ENCODE measurements at places on chromosomes 5 and 9.

GRCh38 chr5:174744896-174745295 lies 20.5 kb downstream of the MSX2 start:
- DNase-seq: no peak

DNA sequence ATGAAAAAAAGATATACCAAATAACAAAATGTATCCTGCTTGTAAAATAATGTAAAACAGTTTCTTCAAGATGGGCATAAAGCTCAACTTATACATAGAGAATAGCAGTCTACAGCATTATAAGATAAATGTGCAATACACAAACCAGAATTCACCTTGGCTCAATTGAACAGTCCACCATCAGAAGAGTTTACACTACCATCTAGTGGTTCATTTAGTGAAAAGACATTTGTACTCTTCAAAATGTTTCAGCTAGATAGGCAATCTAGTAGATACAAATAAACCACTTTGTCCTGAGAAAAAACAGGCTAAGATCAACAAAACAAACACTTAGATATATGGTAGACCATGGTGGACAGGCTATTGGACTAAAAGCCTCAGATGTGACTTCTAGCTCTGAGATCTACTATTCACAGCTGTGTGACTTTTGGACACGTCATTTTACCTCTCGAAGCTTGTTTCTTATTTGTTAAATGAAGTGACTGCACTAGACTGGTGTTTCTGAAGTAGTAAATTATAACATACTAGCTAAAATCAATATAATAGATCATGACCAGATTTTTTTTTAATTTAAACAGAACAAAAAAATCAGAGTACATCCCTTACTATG lies 22.1 kb upstream of the TPD52L3 start:
- DNase-seq: no peak

DNA sequence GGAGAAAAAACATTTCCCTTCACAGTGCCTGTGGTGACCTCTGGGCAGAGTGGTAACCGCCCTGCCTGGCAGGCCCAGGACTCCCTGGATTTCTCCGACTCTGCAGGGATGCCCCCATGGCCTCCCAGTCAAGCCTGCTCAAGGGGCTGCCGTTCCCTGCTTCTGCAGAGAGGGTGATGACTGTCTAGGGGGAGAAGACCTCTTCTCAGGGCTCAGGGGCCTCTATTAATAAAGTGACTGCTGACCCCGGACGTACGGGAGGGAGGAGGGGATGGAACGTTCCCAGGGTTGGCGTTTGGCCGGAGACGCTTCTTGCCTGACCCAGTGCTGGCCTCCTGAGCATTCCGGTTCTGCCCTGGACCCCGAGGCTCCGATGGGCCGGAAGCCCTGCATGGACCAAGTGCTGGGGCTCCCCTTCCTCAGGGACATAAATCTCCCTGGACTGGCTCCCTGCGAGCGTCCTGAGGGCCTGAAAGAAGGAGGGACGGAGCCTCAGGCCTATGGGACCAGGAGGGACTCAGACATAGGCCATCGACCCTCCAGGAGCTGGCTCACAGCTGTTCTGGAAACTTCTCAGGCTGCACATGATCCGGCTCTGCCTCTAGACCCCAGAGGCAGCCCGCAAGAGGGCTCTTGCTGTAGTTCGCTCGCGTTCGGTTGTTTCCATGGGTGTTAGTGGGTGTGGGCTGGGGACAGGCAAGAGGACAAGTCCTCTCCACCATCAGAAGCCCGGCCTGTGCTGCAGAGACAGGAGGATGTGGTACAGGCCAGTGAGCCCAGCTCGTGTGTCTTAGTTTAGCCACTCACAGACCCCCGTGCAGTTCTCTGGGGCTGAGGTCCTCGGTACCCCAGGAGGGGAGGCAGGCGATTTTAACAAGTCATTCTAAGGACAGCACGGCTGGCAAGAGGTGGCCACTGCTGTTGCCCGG lies 8.1 kb upstream of the RNU6ATAC start:
- DNase-seq: no peak

GRCh38 chr9:97512966-97513560 lies 11.6 kb downstream of the TMOD1 start:
- no peak for DNase-seq

DNA sequence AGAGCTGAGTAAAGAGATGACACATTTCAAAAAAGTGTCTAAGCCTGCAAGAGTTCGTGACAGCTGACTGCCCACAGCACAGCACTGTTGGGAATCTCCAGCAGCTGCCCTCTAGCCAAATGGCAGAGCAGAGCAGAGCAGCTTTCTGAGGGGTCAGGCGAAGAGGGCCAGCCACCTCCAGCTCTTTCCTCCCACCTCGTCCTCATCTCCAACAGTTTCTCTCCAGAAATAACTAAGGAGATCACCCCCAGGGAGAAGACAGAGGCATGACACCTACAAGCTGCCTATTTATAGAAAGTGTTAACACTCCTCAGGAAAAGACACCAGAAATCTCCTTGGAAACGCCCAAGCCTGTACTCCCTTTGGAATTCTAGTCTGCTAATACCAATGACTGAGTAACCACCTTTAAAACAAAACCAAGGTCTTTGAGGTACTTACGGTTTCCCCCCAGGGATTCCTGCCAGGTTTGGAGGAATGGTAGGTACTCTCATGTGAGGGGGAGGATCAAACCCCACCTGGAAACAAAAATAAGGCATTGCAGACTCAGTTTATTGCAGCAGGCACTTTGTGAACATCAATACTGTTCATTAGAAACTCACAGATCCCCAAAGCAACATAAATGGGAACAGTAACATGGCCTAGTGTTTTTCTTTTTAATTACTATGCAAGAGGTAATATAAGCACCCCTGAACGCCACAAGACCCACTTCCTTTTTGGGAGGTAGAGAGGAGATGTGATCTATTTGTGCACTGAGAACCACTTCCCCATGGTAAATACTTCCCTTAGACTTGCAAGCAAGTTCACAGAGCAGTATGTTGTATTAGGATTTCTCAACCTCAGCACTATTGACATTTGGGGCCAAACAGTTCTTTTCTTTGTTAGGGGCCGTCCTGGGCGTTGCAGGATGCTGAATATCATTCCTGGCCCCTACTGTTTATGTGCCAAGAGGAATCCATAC lies 79.3 kb downstream of the TLE1 start:
- DNase-seq: no peak

- no peak for DNase-seq
Measured at GRCh38 chr9:9170439-9171134, 1371.0 kb upstream of the DMAC1 start.

DNA sequence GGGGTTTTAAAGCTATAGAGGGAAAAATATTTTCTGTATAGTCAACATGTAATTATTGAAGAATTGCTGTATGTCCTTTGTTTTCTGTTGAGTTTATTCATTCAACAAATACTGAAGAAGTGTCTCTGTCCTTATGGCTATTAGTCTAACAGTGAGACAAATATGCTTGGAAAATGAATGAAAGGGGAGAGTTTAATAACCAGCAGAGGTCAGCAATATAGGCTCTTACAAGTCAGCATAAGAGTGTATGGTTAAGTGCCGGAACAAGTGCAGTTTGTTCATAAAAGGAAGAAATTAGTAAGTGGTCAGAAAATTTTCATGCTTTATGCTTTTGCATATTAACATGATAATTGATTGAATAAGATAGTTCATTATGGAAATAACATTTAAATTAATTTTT lies 3.6 kb downstream of the SCAMP1 start:
- DNase-seq: no peak

- DNase-seq: no peak
Measured at GRCh38 chr5:1151316-1151715, 39.5 kb upstream of the SLC12A7 start.

DNA sequence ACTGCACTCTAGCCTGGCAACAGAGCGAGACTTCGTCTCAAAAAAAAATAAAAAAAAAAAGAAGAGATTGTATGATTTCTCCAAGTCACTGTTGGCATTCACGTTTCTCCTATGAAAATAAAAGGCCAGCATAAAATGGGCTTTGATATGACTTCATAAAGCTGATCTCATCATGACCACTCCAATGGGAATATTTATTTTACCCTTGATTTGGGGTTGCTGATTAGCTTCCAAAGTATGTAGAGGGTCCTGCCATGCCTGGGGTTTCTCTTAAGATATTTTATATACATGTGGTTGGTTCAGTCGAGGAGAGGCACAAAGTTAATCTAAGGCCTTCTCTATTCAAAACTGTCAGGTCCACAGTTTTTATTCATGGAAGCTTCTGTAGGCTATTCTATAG lies 247.0 kb upstream of the TNC start:
- DNase-seq: no peak

DNA sequence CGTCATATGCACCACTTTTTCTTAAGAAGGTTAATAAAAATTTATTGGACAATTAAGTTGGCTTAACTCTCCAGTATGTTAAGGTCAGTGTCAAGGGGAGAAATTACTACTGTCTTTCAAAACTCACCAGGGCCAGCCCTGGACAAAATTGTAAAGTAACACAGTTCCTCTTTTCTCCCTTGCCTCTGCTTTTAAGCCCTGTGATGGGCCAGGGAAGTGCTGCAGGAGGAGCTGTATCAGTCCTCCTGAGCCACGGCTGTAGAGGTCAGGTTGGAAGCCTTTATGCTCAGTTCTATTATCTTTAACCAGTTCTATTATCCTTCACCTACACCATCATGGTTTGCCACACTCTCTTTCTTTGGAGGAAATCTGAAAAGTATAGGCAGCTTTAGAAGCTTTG lies 11.5 kb upstream of the PPP2R2B start:
- no peak for DNase-seq

GRCh38 chr9:79877943-79878602 lies 306.3 kb downstream of the TLE4 start:
- no peak for DNase-seq

DNA sequence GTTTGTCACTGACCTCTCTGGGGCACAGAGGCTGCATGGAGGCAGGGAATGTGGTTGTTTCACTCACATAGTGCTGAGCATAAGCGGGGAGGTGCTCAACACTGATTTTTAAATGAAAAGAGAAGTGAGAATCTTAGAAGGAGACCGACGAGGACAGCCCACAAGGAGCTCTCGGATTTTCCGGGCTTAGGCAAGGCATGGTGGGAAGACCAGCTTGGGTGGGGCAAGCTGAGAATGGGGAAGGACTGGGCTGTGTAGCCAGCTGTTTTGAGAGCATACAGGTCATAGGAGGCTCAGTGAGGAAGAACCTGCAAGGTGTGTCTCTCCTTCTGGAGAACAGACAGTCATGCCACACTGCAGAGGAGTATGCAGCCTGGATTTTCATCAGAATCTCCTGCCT lies 86.0 kb upstream of the TNFSF8 start:
- no peak for DNase-seq

DNA sequence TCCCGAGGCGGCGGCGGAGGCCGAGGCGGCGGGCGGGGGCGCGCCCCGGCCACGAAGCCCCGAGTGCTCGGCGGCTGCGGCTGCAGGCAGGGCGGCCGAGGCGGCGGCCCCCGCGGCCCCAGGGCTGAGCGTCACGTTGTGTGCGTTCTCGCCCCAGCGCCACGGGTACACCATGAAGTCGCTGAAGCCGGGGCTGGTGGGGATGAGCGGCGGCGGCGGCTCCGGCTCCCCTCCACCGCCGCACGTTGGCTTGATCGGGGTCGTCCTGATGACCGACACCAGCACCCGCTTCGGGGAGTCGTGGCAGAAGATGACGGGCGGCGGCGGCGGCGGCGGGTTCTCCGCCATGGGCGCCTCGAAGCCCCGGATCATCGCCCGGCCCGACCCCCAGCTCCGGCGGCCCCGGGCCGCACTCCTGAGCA lies 498 bp downstream of the ZNF367 start:
- no peak for DNase-seq

GRCh38 chr9:134174073-134174449 lies 9.7 kb upstream of the RNU6ATAC start:
- DNase-seq: no peak

Data from Caco-2 (cell line).